Stimulated activated CD8-positive, alpha-beta memory T cell treated with anti-CD3 and anti-CD28 coated beads, Interleukin-12 subunit alpha, Interleukin-12 subunit beta, amount 100 ng/mL, for 4 hours (primary cell): ENCODE measurements at places on chromosomes 4 and X.

GRCh38 chr4:104420766-104421165, 73.9 kb downstream of the CXXC4 start:
- no peak for DNase-seq

GRCh38 chrX:106734827-106735226, 8.3 kb downstream of the RNF128 start:
- DNase-seq = no peak

GRCh38 chr4:76310683-76311082, 4.2 kb downstream of the STBD1 start:
- DNase-seq = no peak

- no peak for DNase-seq
Observed at GRCh38 chr4:174669270-174669669, 147.0 kb upstream of the HPGD start.

DNA sequence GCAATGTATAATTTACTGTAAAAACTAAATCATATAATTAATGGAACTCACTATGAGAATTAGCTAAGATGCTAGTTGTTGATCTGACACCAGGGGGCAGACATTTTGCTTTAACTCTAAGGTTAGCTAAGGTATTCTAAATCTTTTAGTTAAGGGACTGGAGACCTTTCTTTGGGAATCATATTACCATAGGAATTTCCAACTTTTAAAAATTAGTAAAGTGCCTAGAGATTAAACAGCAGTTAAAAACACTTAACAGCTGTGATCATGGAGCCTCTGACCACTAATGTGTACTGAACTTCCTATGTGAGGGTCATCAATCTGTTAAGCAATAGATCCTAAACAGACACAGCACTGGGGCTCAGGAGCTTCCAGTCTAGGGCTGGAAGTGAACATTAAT, 226.6 kb downstream of the NSUN7 start:
- DNase-seq = no peak

- DNase-seq = no peak
Observed at GRCh38 chrX:18674417-18674787, 2.5 kb upstream of the RS1 start.

DNA sequence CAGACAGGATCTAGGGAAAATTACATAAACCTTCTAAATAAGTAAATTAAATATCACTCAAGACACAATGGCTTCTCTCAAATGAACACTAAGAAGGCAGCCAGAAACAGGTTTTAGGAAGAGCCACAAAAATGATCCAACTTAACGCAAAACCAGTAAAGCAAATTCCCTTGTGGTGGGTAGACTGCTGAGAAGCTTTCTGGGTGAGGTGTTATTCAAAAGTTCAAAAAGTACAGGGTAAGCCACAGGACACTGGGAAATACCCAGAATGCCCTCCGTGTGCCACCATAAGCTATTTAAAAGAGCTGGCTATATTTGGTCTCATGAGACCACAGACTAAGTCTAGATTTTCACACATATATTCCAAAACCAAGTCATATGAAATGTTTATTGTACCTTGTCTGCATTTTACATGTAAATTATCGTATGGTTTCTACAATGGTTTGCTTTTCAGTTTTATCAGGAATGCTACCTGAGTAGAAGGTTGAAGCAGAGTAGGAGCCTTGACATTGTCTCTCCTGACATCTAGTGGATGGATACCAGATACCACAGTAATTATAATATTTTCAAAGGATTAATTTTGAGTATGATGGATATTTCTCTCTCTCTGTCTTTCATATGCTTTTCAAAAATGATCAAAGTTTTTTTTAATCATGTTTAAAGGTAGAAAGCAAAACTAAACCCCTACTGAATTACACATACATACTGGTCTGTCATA, 109.3 kb upstream of the KLHL13 start:
- DNase-seq = no peak

DNA sequence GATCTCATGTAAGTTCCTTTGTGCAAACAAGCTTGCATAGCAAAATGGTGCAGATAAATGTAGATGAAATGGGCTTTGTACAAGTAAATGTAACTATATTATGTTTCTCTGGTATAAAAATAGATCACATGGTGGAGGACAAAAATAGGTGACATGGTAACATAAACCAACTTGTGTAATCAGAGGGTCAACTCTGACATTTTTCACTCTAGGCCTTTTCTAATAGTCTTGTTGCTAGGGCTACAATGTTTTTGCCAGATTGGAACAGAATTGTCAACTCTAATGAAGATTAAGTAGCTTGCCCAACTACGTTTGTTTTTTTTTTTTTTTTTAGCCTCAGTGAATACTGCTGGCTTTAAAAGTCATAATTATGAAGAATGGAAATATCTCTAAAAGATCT, 11.5 kb downstream of the MAD2L1 start:
- no peak for DNase-seq

- no peak for DNase-seq
Observed at GRCh38 chr4:32601848-32602247, 1881.7 kb downstream of the PCDH7 start.

- no peak for DNase-seq
Observed at GRCh38 chr4:189377569-189377968, 563.1 kb upstream of the FRG1 start.

- no peak for DNase-seq
Observed at GRCh38 chrX:137227151-137227550, 193.4 kb upstream of the GPR101 start.

GRCh38 chr4:149709640-149710039, 106.0 kb downstream of the IQCM start:
- no peak for DNase-seq

GRCh38 chr4:105586638-105587328, 34.4 kb downstream of the ARHGEF38 start:
- no peak for DNase-seq

DNA sequence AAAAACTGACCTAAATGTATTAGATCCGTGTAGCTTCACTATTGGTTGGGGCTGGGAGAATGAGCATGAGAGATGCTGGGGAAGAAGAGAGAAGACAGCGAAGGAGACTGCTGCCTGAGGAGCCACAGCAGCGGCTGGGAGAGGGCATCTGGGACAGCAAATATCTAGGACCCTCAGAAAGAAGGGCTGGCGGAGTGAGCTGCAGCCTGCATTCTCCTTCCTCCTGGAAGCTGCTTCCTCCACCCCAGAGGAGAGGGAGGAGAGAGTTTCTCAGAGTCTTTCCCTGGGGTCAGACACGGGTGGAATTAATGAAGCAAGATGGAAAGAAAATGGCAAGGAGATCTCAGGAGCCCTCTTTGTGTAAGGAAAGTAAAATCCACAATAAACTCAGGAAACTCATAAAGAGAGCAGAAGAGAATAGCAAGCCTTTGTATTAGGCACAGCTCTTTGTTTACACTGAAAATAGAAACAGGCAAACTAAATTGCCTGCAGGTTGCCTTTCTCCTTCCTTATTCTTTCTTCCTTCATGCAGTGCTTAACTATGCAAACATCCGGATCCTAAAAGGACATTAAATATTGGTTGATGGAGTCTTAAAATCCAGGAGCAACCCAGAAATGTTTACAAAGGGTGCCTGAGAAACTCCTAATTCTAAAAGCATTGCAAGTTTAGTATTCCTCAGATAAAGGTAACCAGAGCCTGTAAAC, 130.3 kb upstream of the GALNT7 start:
- no peak for DNase-seq

- DNase-seq = no peak
Observed at GRCh38 chr4:1740021-1740545, 18.8 kb downstream of the TACC3 start.

DNA sequence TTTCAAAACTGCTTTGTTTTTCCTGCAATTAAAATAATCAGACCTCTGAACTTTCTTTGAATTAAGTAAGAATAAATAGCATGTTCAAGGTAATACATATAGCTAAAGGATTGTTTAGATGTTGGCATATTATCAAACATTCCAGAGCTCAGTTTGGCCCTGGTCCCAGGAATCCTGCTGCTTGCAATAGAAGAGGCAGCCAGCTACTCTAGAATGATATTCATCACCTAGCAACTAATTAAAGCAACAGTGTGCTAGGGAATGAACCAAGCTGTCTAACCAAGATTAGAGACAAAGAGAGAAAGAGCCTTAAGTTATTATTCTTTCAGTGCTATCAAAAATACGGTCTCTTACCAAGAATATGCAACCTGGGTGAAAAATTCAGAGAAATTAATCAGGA, 460.9 kb downstream of the GABRG1 start:
- no peak for DNase-seq

DNA sequence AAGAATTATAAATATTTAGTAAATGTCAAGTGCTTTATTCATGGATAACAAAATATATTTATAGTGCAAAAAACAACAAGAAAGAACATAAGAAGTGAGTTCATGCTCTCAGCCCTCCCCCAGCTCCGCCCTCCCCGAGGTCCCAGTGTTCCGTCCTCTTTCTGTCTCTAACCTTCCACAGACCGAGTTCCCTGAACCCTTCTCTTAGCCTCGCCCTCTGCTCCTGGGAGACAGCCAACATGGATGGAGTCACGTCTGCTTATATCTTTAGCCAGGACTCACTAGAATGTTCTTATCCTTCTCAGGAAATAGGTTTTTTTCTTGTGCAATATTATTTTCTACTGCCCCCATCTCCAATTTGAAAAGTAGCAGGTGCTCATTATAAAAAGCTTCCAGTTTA, 40.1 kb upstream of the HELT start:
- no peak for DNase-seq

DNA sequence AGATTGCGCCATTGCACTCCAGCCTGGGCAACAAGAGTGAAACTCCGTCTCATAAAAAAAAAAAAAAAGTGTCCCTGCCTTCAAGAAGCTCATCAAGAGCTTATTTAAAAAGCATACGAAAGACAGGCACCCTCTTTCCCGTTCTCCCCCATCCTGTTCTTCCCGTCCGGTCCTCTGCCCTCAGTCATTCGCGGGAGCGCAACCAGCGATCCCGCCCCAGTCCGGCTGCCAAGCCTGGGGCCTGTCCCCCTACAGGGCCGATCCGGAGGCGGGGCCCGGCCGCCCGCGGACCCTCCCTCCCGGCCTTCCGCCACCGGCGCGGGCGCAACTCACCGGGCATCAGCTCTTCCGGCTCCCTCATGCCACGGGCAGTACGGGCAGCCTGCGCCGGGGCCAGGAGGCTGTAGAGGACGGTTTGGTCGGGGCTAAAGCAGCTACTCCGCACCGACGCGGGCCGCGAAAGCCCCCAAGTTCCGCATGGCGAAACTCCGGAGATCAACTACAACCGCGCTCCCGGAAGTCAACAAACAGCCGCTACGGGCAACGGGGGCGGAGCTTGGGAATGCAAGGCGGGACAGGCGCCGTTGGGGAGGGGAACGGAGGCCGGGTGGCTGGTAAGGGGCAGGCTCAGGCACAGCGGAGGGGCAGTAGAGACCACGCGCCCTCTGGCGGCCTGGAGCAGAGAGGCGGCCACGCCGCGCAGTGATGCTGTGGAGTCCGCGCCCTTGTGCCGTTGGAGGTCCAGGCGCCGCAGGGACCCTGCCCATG, at the start of gene RPGR:
Gene RPGR (minus strand): TSS at position 503 of the 768 bp plus-strand sequence. CDS start 142 bp downstream, at position 361.
- peak; percentile 79 for DNase-seq

- no peak for DNase-seq
Observed at GRCh38 chr4:140151699-140152012, 2.3 kb downstream of the MAML3 start.

DNA sequence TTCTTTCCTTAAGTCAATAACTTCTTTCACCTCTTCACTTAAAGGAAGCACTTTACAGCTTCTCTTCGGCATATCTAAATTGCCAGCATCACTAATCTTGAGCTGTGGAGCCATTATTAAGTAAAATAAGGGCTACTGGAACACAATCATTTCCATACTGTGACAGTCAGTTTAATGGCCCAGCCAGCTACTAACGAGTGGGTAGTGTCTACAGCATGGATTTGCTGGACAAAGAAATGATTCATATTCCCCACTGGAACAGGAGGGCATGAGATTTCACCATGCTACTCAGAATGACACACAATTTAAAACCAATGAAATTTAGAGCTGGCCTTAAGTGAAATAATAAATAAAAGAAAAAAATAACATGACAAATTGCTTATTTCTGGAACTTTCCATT, 72.1 kb downstream of the DDIT4L start:
- DNase-seq = no peak

- no peak for DNase-seq
Observed at GRCh38 chr4:46968847-46969246, 24.5 kb downstream of the GABRA4 start.

DNA sequence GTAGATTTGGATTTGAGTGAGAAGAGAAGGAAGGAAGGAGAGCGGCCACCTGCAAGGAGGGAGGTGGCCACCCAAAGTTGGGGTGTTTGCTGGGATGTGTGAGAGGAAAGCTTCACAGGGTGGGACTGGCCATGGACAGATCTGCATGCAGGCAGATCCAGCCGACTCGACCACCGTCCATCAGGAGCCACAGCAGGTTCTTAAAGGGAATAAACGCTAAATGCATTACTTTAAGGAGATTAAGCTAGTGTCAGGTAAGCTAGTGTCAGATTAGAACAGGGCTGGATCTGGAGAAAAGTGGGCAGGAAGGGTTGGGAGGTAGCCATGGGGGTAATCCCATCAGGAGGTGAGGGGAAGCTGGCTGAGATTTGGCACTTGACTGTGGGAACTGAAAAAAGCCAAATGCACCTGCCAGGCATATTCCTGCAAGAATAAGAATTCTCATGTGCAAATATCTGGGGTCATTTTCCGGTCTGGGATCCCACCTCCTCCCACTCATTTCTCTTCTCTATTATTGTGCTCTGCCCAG, 79.6 kb downstream of the MGST2 start:
- DNase-seq = no peak

DNA sequence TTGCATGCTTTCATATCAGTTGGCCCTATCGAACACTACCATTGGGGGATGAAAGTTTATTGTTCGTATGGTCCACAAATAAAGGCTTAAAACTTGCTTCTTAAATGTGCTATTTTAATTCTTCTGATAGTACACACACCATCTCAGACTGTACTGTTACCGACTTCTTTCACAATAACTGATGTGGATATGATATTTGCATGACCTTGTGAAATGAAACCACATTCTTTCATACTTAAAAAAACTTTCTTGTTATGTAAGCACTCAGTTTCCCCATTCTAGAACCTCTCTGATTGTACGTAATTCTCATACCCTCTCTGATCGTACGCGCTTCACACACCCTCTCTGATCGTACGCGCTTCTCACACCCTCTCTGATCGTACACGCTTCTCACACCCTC, 12.0 kb upstream of the WDR19 start:
- DNase-seq = no peak

- no peak for DNase-seq
Observed at GRCh38 chr4:78764498-78764961, 11.6 kb upstream of the BMP2K start.

DNA sequence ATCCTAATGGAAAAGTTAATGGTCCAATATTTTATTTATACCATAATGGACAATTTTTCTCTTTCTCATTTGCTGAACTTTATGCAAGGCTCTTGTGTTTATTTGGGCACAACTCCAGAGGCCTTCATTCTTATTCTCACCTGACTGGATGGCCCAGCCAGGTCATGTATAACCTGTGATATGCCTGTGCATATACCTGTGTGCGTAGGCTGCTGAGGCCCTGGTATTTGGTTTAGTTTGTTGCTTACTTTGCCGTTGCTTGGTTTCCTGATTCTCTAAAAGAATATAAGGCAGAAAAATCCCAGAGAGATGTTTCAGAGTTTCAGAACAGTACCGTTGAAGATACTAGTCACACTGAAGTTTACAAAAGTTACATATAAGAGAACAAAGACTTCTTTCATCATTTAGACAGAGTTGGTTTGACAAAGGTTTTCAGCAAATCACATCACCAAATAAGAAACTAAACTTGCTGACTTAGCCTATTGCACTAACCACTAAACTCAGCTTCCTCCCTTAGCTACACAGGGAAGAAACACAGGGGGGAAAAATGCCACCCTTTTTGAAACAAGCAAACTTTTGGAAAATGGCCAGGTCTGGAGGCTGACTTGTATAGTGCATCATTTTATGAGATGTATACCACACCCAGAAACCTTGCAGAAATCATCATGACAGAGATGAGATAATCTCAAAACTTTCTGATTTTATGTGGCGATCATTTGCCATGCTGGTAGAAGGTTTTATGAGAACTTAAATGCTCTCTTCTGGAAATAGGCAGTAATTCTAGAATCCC, 248.5 kb downstream of the GRIA3 start:
- DNase-seq = no peak
